ENCODE measurements at places on chromosomes 12 and 14.
A peak's percentile ranks its signal among the peaks of the same experiment; 100 is the strongest.

DNA sequence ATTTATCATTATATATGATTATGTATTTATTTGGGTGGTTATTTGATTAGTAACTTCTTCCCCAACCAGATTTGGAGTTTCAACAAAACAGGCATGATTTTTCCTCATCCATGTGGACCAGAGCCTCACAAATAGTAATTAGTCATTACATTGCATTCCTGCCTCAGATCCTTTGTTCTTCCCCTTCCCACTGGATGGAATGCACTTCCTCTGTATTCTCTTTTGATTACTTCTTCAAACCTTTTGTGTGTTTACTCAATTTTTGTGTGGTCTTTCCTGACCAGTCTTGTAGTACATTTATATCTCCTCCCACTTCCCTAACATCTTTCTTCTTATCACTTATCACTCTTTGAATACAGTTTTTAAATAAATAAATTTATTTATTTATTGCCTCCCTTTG, 15.5 kb downstream of the SYT1 start:
- DNase-seq, result no peak

DNA sequence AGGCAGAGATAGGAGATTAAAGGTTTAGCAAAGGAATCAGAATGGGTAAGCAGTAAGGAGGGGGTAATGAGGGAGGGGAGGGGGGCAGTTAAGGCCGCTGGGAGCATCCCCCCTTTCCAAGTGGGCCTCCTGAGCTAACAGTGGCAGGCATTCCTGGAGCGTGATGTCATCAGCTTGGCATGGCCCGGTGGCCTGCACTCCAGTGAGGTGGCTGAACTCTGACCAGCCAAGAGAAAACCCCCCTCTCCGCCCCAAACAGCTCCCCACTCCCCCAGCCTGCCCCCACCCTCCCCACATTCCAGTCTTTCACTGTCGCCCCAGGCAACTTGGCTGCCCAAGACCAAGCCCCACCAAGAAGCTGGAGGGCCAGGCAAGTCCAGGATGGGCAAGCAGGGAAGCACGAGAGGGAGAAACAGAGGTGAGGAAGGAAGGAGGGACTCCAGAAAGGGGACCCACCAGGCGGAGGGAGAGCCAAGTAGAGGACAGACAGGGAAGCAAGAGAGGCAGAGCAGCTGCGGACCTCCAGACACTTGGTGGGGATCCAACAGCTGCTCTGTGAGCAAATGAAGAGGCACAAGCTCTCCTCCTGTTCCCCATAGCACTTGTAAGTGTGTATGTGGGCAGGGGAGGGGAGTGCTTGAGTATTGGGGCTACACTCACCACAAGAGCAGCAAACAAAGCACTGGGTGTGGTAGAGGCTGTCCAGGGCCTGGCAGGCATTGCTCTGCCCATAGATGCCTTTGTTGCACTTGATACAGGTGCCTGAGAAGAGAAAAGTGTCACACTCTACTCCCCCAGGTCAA, 4.5 kb downstream of the AJUBA start:
- peak; percentile 77 for DNase-seq

- DNase-seq, result peak; percentile 54
These were observed 3.4 kb upstream of the RNASE8 start for GRCh38 chr14:21054123-21054767.

DNA sequence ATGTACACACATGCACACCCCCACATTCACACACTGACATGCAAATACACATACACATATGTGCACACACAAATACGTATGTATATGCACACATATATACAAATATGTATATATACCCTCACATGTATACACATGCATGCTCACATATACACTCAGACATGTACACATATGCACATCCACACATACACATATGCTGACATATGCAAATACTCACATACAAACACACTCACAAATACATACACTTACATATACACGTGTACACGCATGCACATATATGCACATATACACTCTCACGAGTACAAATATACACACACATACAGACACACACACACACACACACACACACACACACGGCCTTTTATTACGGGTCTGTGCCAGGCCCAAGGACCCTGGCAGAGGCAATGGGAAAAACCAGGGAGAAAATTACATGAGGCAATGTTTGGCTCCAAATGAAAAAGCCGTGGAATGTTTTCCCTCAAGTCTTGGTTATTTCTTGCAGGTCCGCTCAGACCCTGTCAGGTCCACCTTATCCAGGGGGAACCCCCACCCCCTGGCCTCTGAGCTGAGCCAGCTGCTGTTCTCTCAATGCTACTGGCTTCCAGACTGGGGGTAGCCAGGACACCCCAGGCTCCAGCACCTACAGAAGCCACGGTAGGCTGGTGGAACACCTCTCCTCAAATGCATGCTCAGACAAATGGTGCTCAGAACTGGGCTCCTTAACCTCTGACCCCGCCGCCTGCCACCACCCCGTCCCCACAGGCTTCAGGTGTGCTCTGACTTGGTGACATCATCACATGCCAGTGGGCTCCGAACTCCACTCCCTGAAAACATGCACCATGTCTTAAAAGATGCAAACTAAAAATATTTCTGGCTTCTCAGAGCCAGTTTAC, 54.7 kb downstream of the BCL11B start:
- DNase-seq, result no peak

- DNase-seq, result no peak
These were observed 370.9 kb downstream of the AEBP2 start for GRCh38 chr12:19810213-19810612.

GRCh38 chr14:81235096-81235495, 14.3 kb upstream of the GTF2A1 start:
- no peak for DNase-seq

GRCh38 chr12:70122804-70123203, 120.4 kb upstream of the CNOT2 start:
- DNase-seq, result no peak

DNA sequence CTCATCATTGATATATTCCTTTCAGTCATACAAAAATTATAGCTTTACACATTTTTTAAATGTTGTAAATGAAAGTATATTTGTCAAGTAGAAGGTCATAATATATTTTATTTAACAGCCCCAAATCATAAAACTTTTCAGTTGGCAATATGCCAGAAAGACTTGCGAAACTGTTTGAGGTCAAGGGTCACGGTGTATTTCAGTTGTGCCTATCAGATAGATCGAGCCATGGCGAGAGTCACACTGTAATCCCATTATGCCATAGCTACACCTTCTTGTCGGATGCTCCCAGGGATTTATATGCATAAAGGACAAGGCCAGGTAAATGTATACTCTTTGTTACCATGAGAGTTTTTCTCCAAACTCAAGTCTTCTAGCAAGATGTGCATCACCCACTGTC, 26.7 kb upstream of the G2E3 start:
- DNase-seq, result no peak

All from HT-29 (cell line).